ENCODE measurements at places on chromosomes 1 and 21.

GRCh38 chr1:54989473-54989872, 9.0 kb downstream of the TMEM61 start:
- DNase-seq, result no peak

GRCh38 chr1:76891931-76892622, 24.8 kb downstream of the ST6GALNAC5 start:
- no peak for DNase-seq

GRCh38 chr1:211490038-211490678, 1.8 kb downstream of the RD3 start:
- no peak for DNase-seq

GRCh38 chr1:46204406-46204742, 1.2 kb downstream of the LURAP1 start:
- no peak for DNase-seq

GRCh38 chr1:203704120-203704519, 60.9 kb upstream of the LAX1 start:
- no peak for DNase-seq

- DNase-seq, result peak; percentile 53
Observed at GRCh38 chr1:234605983-234606783, 3.8 kb downstream of the IRF2BP2 start.

DNA sequence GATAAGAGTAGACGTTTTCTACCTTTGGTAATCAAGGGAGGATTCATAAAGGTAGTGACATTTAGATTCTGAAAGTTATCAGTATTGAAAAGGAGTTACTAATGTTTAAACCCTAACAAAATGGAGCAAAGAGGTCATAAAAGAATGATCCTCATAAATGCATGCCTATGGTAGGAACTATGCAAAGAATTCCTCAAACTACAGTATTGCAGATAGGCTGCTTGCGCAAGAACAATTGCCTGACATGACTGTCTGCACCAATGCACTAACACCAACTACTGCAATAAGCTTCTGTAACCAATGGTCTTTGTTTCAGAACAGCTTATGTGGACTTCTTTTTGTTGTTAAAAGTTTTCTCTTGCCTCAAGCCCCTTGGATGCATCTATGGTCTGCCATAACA, 597.3 kb upstream of the ADGRL4 start:
- DNase-seq, result no peak

GRCh38 chr1:44988531-44989156, 2.2 kb upstream of the EIF2B3 start:
- no peak for DNase-seq

DNA sequence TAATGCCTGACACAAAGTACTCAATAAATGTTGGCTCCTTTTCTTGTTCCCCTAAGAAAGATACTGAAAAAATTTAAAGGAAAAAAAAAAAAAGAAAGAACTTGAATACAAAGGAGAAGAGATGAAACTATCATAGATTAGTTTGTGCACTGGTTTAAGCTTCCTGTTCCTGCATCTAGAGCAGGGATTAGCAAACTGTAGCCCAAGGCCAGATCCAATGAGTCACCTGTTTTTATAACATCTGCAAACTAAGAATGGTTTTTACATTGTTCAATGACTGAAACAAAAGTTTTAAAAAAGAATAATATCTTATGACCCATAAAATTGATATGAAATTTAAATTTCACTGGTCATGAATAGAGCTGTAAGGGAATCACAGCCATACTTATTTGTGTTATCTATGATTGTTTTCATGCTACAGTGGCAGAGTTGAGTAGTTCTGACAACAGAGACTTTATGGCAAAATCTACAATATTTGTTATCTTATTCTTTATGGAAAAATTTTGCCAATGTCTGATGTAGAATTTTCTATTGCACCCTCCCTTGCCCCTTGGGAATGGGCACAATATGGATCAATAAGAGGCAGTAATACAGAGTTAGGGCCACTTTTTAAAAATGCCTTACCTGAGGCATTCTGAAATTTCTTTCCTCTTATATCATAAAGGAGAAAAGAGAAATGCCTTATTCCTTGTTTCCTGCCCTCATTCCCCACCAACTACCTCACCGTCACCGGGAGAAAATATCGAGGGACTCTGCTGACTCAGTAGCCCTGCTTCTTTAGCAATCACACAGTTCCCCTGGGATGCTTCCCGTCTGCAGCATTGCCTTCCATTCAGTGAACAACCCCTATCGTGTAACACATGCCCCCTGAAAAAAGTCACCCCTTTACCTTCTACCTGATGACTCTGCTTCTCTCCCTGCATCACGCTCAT, 50.6 kb downstream of the WDR64 start:
- no peak for DNase-seq

DNA sequence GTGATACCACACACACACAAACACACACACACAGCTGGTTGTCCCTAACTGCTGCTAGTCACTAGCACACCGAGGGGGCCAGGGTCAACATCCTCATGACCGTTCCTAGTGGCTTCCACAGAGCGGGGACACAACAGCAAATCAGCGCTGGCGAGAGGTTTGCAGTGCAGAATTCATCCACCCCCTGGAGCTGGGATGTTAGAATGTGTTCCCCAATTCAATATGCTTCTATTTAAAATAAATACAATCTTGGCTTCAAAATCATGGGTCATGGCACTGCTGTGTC, 16.2 kb upstream of the C2CD2 start:
- DNase-seq, result no peak

DNA sequence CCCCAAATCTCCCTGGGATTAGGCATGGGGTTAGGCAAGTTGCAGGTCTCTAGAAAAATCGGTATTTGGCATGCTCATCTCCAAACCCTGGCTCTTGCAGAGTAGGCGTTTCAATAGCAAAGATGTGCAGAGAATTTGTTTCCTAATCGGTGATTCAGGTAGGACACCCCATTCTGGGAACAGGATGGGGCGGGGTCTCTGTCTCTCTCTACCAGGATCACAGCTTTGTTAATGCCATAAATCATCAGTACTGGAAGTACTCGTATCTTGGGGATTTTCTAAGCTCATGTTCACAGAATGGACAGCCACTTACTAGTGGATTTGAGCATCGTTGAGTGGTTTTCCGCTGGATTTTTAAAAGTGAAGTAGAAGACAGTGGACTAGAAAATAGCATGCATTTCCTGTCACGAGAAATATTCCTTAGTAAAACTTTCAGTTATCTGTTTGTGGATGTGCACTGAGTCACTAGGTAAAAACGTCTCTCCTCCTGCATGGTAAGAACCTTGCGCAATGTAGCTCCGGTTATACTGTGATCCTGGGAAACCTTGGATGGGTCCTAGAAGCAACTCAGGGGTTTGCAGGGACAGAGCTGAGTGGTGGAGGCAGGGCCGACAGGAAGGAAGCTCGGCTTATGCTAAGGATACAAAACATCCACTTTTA, 5.1 kb downstream of the TMEM51 start:
- no peak for DNase-seq

DNA sequence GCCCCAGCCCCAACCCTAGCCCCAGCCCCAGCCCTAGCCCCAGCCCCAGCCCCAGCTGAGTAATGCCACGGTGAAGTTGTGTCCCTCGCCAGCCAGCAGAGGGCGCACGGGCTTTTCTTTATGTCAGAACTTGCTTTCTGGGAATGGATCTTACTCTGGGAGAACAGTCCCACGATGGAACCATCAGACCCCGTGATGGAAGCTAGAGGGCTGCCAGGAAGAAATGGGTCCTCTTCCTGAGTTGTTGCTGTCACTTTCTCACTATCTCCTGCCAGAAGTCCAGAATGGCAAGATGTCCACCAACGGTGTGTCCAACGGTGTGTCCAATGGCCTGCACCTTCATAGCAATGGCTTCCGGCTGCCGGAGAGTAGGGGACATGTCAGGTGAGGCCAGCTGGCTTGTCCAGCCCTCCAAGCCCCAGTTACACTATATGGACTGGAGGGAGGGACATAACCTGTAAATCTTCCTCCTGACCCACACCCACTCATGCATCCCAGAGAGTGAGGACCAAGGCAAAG, 25.1 kb upstream of the TMEM222 start:
- peak; percentile 20 for DNase-seq

DNA sequence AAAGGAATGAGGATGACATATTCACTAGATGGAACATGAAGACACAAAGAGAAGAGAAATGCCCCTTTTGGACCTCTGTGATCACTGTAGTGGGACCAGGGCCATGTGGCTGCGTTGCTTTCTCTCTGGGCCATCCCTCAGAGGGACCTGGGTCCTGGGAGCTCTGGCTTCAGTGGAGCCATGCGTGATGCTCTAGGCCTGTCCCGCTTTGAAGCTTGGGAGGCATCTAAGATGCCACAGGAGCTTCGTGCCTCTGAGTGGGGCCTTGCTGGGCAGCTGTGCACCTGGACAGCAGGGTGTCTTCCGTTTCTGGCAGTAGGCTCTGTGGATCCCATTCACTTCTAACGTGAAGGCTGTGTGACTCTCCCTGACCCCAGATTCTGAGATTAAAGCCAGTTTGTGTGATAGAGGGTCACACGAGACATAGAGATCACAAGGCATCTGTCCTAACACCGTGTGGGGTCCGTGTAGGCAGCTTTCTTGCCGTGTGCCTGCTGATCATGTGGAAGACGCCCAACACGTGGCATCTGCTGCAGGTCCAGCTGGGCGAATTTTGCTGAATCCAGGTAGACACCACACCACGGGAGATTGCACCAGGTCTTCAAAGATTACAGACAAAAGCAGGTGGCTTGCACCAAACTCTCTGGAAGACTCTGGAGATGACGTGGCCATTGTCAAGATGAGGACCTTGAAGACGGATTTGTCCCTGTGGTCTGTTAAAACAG, 17.2 kb upstream of the PRSS38 start:
- DNase-seq, result no peak

DNA sequence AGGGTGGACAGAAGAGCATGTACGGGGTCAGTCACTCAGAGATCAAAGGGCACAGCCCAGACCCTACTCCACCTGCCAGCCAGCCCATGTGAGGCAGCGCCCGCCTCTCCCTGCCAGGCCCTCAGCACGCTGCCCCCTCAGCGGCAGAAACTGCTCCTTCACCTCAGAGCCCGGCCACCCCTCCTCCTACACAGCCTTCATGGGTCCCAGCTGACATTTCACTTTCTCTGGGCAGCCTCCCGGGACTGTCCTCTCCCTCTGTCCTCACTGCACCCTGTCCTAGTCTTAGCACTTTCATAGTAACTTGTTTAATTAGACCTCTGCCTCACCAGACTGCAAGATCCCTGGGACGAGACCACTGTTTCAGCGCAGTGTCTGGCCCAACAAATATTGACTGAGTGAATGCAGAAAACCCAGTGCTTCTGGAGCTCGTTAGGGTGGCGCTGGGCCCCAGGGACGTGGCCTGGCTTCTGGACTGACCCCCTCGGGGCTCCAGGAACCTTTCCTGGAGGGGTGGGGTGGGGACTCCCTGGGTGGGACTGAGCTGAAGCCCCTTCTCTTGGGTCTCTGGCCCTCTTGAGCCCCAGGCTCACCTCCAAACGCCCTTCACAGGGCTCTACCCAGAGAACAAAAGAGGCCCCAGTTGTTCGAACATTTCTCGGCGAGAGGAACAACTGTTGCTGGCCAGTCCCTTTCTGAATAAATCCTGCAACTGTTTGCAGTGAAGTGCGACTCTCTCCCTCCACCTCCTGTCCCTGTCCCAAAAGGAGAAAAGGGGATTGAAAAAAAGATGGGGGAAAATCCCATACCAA, 114.9 kb downstream of the CASZ1 start:
- DNase-seq, result no peak

- no peak for DNase-seq
Observed at GRCh38 chr1:206654828-206655227, 19.5 kb downstream of the DYRK3 start.

GRCh38 chr1:205716371-205717132, 33.4 kb downstream of the NUCKS1 start:
- no peak for DNase-seq

DNA sequence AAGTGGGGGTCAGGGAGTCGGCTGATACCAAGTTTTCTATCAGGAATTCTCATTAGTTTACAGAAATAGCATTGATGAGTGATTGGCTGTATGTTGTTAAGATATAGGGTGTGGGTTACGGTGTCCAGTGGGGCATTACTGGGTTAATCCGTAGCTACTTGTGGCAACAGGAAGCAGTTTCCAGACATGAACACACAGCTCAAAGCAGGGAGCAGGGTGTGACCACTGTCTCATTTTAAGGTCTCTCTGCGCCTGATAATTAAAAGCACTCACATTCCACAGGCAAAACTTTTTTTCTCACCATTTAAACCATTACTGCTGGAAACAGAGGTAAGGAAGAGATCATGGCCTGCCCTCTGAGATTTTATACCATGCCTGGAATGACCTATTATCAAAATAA, 114.9 kb downstream of the SIK1 start:
- no peak for DNase-seq

GRCh38 chr1:114589122-114589521, 7.7 kb upstream of the BCAS2 start:
- DNase-seq, result no peak

DNA sequence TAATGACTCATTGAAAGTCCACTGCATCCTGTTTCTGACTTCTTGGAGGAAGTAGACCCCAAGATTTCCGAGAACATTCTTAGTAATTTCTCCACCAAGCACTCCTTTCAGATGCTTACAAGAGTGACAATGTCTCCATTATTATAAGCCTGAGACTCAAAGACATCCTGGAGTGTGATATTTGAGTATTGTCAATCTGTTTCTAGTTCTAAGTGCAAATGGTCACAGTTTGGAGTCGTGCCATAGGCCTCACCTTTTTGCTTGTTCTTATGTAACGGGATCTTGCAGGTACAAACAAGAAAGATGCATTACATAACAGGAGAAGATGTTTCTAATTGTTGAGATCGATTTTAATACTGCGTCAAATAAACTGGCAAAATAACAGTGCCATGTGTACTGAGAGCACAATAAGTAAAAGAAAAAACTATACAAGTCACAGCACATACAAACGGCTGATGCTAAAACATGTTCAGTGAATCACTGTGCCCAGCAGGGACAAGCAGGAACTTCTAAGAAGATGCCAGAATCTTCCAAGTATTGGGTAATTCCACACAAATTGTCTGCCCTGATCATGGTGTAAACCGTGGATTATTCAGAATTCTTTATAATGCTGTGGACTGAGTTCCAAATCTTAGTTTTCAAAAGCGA, 54.1 kb downstream of the CD2 start:
- no peak for DNase-seq

GRCh38 chr1:47229031-47229885, 2.8 kb downstream of the TAL1 start:
- DNase-seq, result no peak

DNA sequence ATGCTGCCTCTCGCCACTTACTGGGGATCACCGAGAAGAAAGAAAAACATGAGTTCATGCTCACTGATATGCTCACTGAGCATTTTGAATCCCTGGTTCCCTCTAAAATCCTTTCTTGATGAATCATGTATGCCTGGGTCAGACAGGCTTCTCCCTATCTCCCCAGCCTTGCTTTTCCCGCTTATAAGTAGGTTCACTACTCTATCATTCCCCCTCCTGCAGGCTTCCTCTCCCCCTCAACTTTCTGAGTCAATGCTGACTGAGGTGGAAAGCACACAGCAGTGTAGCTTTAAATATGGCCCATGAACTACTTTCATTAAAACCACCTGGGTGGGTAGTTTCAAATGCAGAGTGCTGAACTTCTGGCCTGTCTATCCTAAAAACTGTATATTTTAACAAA, 41.7 kb downstream of the FMO4 start:
- DNase-seq, result no peak

- DNase-seq, result no peak
Observed at GRCh38 chr1:208601561-208601960, 357.4 kb upstream of the PLXNA2 start.

- no peak for DNase-seq
Observed at GRCh38 chr1:204972426-204972825, 70.6 kb upstream of the CNTN2 start.

All from stimulated activated CD8-positive, alpha-beta memory T cell treated with anti-CD3 and anti-CD28 coated beads, Interleukin-15, amount 100 ng/mL, for 4 hours (primary cell).